Glomerular endothelial cell (primary cell): ENCODE measurements at places on chromosomes 7 and 10. TPM values are rescaled to one million over a fixed set of nuclear protein-coding genes. Genes with fewer than 3 reads are reported as not detected.

SLC26A5 gene
- total RNA-seq = not detected in 2 replicates

GNGT1 gene
- not detected in 2 replicates for total RNA-seq

SORBS1 gene
- 4.2 and 4.7 TPM in 2 replicates for total RNA-seq

NXPH1 gene
- not detected in 2 replicates for total RNA-seq

NEBL gene
- 0.44 and 0.47 TPM in 2 replicates for total RNA-seq

THSD7A gene
- 15.5 and 31.6 TPM in 2 replicates for total RNA-seq

IL6 gene
- 5.7 and 15.0 TPM in 2 replicates for total RNA-seq

BLOC1S2 gene
- 33.7 and 54.5 TPM in 2 replicates for total RNA-seq

RBM20 gene
- total RNA-seq = 0.29 and 0.68 TPM in 2 replicates

TMEM213 gene
- not detected in 2 replicates for total RNA-seq

GPER1 gene
- total RNA-seq = 1.4 and 1.8 TPM in 2 replicates

ACSM6 gene
- not detected in 2 replicates for total RNA-seq

SLC39A12 gene
- not detected in 2 replicates for total RNA-seq

NKX2-3 gene
- total RNA-seq = not detected in 2 replicates

FAM241B gene
- 1.6 and 1.8 TPM in 2 replicates for total RNA-seq

CNTNAP2 gene
- under 0.01 and 0.97 TPM in 2 replicates for total RNA-seq

TAX1BP1 gene
- 63.2 and 73.1 TPM in 2 replicates for total RNA-seq
